Stimulated activated CD8-positive, alpha-beta memory T cell treated with anti-CD3 and anti-CD28 coated beads, Interleukin-4, amount 100 ng/mL, for 4 hours (primary cell): ENCODE measurements at places on chromosomes 5 and 9.

- DNase-seq: no peak
Measured at GRCh38 chr9:114334490-114334889, 4.8 kb downstream of the ORM2 start.

- no peak for DNase-seq
Measured at GRCh38 chr9:71820403-71820921, 52.1 kb upstream of the CEMIP2 start.

GRCh38 chr5:123949043-123949804 lies 437.2 kb downstream of the CSNK1G3 start:
- DNase-seq: no peak

DNA sequence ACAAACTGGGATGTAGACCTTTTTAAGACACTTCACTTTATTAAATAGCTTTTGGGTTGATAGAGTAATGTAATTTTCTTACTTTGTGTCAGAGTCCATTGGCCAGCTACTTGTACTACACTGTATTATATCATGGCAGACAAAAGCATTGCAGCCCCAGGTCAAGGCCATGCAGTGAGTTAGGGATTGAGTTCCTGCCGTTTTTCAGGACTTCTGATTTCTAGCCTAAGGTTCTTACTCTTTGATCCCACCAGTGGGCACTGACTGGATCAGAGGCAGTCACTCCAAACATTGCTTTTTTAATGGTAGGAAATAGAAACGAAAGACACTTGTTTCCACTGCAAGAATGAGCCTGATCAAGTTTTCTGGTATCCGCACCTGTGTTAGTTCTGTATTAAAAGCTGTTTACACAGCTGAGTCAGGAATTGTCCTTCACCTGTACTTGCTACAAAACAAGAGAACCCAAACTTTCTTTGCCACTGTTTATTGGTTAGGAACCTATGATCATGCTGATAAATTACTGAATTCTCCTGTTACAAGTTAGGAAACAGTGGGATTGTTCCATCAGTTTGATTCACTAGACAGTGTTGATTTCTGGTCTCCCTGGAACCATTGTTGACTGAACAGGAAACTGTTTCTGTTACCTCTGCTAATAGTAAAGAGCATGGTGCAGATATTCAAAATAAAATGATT lies 22.1 kb downstream of the LRRC70 start:
- no peak for DNase-seq

DNA sequence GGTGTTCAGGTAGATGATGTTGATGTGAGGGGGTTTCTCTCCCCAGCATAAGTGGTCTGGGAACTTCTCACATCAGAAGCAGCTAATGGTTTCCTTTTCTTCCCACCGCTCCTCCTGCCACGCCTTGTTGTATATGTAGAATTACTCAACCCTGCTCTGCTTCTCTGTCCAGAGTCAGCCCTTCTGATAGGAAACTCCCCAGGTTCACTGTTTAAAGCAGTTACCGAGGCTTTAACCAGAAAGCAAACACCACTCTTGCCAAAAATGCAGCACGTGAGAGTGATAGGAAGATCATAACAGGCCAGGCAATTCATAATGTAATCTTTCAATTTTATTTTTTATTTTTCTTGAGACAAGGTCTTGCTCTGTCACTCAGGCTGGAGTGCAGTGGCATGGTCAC lies 10.5 kb upstream of the TMEM252 start:
- DNase-seq: no peak

DNA sequence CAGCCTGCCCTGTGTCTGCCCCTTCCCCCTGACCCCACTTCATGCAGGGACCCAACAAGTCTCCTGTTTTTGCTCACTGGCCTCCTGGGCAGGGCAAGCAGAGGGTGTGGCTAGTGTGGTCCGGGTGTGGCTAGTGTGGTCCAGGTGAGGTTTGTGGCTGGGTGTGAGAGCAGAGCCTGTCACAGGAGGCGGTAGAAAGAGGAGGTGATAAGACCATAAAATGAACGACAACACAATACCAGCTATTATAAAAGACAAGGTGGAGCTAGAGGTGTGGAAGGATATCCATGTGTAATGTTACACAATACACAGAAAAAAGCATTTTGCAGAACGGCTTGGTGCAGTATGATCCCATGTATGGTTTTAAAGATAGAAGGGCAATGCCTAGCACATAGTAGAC lies 23.3 kb downstream of the SPRY4 start:
- DNase-seq: no peak

DNA sequence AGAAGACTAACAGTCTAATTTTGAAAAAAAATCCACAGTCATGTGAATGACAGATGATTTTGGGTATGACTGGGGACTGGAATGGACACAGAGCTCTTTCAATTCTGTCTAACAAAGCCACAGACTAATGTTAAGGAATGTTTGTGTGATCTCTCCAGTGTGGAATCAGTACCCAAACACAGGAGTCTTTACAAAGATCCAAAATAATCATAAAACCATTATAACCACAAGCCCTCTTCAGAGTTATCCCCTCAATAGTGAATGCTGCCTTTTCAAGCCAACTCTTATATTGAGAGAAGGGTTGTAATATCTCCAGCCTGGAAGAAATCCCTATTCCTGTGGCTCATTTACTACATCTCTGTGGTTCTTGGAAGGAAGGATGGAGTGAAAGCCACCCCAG lies 552.0 kb upstream of the CLINT1 start:
- no peak for DNase-seq

DNA sequence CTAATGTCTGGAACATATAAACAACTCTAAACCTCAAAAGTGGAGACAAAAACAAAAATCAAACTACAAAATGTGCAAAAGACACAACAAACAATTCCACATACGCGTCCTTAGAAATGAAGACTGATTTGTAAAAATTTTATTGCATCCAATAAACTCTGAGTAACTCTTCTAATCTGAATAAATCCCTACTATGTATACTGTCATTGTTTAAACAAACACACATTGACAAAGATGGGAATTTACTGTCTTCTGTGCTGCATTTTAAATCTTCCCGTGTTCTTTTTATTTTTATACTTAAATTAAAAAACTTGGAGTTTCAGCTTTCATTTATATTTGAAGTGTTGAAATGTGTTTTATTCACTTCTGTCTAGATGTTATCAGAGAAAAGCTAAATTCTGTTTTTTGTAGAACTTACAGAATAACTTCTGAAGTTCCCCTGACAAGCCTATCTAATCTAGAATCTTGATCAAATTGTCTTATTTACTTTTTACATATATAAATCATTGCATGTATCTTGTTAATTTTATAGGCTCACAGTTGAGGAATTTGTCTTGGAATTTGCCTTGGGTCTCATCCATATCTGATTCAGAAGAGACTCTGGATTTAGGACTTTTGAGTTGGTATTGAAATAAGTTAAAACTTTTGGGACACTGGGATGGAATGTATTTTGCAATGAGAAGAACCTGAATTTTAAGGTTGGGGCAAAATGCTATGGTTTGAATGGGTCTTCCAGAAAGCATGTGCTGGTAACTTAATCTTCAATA lies 2064.4 kb upstream of the C9orf72 start:
- DNase-seq: no peak
